ENCODE measurements at places on chromosomes 4 and X. TPM values are rescaled to one million over a fixed set of nuclear protein-coding genes. Genes with fewer than 3 reads are reported as not detected.

The NRK gene
- 0.77 TPM for total RNA-seq

The PROM1 gene
- 0.17 TPM for total RNA-seq

The MYOZ2 gene
- 0.26 TPM for total RNA-seq

The HHIP gene
- under 0.01 TPM for total RNA-seq

The SMIM10L2A gene
- 0.66 TPM for total RNA-seq

The RNF175 gene
- 0.26 TPM for total RNA-seq

The USP26 gene
- total RNA-seq = not detected

The RBMX gene
- total RNA-seq = 139 TPM

The SPP1 gene
- 0.26 TPM for total RNA-seq

The ALB gene
- not detected for total RNA-seq
